ENCODE measurements at places on chromosomes 4 and X. TPM values are rescaled to one million over a fixed set of nuclear protein-coding genes. Genes with fewer than 3 reads are reported as not detected.

DNA sequence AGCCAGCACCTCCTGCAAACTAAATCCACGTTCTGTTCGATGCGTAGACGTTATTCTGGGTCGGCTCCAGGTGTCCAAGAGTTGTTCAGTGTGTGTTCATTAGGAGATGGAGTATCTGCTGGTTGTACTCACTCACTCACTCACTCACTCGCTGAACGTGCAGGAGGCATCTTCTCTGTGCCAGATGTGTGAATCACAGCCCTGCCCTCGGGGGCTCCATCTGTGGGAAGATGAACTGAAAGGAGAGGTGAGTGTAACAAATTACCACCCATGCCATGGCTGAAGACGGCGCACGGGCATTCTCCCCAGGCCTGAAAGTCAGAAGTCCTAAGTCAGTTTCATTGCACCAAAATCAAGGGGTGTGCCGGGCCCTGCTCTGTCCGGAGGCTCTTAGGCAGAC, 16.1 kb downstream of the NSG1 start:
- DNase-seq, result no peak

The UCHL1 gene
- total RNA-seq, result 1.9 TPM

The DDX53 gene
- total RNA-seq, result not detected

The NPY1R gene
- total RNA-seq, result not detected

The ZCCHC12 gene
- not detected for total RNA-seq

The TMEM255A gene
- total RNA-seq, result not detected

GRCh38 chr4:38400946-38401345, 263.1 kb upstream of the KLF3 start:
- DNase-seq, result no peak

DNA sequence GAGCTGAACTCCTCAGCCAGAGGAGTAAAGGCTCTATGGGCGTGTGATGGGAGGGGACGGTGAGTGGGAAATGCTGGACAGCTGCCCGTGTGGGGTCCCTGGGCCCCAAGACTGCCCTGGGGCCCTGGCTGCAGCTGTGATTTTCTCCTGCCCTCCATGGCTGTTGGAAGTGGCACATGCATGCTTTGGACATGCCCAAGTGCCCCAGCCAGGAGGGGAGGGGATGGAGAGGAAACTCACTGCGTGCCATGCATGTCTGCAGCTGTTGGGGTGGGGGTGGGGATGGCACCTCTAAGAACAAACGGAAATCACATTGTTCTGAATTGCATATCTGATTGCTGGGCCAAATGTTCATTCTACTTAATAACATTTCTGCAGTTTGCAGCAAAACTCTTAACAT, 52.4 kb downstream of the MID2 start:
- no peak for DNase-seq

Data from natural killer cell treated with Interleukin-12 subunit alpha and Interleukin-12 subunit beta and Interleukin-15 and Interleukin-18, amount 100 ng/mL, for 72 hours (primary cell).